ENCODE measurements at places on chromosomes 1 and 21.

GRCh38 chr1:168469690-168470089 is 74.1 kb downstream of the XCL2 start:
- peak; percentile 93 for DNase-seq

DNA sequence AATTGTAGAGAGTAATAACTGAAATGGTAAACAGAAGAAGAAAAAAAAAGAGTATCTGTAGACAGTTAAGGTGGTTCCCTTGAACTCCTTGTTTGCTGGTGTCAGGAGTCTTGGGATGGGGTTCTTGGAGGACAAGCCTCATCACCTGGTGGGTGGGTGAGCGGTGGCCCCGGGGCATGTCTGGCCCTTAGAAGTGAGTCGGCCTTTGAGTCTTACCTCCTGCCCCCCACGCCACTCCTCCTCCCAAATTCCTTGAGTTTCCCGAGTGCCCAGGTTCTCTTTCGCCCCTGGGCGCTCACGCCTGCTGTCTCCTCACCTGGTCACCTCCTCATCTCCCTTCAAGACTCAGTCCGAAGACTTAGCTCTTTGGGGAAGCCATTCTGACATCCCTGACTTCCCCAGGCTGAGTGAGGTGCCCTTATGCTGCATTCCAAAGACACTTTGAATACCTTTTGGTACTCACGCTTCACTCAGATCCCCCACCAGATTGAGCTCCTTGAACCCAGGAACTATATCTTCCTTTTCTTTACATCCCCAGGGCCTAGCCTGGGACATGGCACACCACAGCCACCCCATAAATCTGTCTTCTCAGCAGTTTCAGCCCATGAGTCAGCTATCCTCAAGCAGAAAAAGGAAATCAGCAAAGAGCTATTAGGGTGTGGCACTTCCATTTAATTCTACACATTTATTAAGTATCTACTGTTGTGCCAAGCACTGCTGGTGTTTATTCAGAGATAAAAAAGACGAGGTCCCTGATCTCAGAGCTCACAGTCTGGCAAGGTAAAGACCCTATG is 13.5 kb upstream of the IKBKE start:
- no peak for DNase-seq

DNA sequence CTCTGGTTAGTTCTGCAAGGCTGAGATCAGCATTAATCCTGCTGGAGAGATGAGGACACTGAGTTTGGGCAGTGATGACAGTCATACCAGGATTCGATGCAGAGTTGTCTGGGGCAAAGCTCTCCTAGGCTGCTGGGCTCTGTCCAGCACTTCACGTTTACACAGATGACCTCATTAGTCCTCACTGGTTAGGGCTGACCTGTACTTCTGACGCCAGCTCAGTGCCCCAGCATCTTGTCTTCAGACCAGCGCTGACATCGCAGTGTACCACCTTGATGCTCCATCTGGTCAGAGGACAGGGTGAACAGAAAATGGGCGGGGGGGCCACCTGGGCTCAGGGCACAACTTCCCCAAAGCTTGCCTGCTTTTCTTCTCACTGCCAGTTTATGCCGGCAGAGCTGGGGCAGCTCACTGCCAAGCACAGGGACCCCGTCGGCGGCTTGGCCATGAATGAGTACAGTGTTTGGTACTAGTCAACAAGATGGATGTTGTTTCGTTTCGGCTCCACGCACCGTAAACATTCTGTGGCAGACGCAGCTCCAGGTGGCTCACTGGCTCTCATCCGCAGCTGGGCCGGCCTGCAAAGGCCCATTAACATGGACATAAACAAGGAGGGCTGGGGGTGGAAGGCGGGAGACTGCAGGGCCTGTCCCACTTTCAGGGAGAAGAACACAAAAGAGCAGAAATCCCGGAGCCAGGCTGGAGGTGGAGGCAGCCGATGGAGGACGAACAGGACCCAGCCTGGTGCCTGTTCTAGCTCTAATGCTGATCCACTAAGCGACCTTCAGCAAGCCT is 118.7 kb downstream of the GLIS1 start:
- DNase-seq, result no peak

- no peak for DNase-seq
Observed at GRCh38 chr1:76471536-76471935, 395.7 kb upstream of the ST6GALNAC5 start.

DNA sequence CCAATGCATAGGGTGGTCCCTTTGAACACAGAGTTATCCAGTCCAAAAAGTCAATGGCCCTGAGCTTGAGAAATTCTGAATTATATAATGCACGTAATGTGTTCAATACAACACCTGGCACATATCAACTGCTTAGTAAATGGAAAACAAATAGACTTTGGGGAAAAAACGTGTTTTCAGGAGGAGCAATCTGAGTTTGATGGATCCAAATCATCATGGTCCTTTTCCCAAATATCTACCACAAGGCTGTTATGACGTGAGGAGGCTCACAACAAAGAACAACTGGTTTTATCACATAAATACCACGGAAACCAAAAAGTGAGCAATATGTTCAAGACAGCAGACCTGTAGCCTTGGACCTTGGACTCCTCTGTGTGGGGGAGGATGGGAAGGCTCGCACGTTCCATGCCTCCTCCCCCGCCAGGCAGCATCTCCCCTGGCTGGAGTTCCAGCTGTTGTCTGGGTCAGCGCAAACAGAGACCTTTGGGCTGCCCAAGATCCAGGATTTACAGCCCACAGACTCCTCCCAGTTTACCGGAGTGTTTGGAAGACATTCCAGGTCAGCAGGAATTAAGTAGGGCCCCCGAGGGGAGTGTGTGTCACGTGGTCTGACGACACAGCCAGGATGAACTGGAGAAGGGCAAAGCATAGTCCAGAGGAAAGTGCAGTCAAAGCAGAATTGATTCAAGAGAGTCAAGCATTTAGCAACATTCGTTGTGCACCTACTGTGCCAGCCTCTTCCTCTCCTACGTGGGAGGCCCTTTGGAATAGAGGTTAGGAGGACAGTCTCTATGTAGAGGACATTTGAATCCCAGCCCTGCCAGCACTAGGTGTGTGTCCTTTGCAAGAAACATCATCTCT is 32.2 kb upstream of the MED18 start:
- peak; percentile 41 for DNase-seq

All from adrenal gland (tissue), 19 donors.